Activated CD4-positive, CD25-positive, alpha-beta regulatory T cell treated with anti-CD3 and anti-CD28 coated beads, Interleukin-2, amount 50 U/mL, for 16 hours (primary cell): ENCODE measurements at places on chromosomes 1 and 21.

GRCh38 chr1:48767975-48768510, 8.6 kb downstream of the BEND5 start:
- no peak for DNase-seq

GRCh38 chr1:201302163-201303152, 19.2 kb downstream of the PKP1 start:
- no peak for DNase-seq

DNA sequence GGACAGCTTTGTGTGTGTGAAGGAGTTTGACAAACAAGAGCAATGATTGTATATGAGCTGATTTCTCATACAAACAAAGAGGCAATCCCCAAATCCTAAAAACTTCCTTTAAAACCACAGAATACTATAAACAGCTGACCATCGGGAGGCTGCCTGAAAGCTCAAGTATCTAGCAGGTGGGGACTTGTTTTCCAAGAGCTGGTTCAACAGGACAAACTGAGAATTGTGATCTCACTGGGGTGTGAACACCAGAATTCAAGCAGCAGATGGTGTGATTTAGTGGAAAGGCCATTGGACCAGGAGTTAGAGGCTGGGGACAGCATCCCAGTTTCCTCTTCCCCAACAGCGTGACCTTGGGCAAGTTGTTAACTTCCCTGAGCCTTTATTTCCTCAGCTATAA, 13.9 kb downstream of the LMX1A start:
- no peak for DNase-seq

DNA sequence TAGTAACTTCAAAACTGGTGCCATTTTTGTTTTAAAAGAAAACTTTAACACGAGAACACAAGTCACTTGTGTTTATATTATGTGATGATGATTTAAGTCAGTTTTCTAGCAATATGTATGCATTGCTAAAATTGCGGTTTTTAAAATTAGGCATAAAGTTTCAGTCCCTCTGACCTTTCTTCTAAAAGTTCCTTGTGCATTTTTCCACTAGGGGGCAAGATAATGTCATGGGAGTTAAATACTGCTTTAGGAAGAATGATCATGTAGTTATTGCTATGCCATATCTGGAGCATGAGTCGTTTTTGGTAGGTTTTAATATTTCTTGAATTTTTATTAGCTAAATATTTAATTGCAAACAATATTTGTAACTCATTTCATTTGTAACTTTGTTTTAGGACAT, 10.7 kb downstream of the CDC7 start:
- DNase-seq, result no peak

DNA sequence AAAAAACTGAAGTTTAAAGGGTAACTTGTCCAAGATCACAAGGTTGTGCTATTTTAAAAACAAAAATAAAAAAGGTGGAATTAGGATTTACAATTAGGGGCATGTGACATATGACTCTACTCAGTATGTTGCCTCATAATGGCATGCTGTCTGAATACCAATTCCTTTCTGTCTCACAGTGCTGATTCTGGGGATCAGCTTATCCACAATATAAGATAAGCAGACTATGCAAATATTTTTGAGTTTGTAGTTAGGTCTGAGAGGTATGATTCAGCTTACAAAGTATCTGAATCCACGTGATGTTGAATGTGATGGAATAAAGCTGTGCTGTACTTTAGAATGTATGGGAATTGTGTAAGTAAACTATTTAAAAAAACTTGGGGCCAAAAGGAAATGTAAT, 216.6 kb downstream of the HHIPL2 start:
- DNase-seq, result no peak

- no peak for DNase-seq
Measured at GRCh38 chr1:33443080-33443704, 12.3 kb upstream of the PHC2 start.

DNA sequence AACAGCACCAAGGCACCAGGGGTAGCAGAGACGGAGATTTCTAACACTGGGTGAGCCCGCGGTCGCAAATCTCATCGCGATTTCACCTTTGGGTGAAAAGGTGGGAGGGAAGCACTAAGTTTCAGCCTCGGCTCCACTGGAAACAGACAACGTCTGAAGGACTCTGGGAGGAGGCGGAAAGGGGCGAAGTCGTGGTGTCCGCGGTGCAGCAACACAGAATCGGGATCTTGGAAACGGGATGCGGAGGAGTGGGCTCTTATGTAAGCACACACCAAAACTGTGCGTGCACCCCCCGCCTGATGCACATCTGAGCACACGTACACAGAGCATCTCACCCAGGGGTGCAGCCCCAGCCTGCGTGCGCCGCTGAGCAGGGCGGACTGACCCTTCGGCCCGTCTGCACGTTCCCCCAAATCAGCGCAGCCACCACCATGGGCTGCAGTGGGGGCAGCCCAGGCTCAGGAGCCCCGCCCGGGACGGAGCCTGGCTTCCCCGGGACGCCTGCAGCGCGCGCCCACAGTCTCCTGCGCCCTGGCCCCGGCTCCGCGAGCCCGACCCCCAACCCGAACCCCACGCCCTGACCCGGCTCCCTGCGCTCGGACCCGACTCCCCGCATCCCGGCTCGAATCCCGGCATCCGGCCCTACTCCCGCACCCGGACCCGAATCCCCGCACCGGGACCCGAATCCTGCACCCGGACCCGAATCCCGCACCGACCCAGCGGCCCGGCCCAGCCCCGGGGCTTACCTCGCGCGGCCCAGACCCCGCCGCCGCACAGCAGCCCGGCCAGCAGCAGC, 670 bp downstream of the CLSTN1 start:
- DNase-seq, result no peak

- DNase-seq, result no peak
Measured at GRCh38 chr21:45299864-45300785, 12.4 kb upstream of the POFUT2 start.

DNA sequence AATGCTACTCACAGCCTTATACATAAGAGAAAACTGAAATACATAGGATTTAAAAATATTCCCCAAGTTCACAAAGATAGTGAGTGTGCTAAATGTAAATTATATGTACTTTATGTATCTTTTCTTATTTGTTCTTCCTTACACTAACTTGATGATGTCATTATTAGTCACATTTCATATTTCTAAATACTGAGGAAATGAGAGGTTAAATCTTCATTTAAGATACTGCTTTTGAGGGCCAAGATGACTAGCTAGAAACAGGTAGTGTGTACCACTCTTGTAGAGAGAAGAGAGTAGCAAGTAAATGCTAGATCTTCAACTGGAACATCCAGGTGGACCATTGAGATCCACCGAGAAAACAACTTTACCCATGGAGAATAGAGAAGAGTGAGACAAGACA, 29.8 kb downstream of the PYHIN1 start:
- no peak for DNase-seq

GRCh38 chr1:90386899-90387720, 330.0 kb downstream of the BARHL2 start:
- no peak for DNase-seq

DNA sequence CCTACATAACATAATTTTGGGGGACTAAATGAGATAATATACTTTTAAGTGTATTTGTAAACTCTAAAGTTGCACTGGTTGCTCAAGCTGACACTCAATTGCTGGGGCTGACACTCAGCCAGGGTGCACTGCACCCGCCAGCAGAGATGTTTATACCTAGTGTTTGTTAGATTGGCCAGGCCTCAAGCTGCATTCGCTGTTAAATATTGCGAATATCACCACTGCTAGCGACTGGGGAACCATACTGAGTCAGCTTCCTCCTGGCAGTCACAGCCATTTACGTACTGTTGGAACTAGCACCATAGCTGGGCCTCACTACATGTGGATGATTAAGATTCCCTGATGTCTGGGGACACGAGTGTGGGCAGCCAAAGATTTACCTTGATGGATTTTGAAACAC, 12.7 kb upstream of the RWDD3 start:
- no peak for DNase-seq

- DNase-seq, result no peak
Measured at GRCh38 chr1:170929412-170929834, 5.9 kb upstream of the MROH9 start.

GRCh38 chr1:31593770-31594632, 17.7 kb downstream of the TINAGL1 start:
- DNase-seq, result peak; percentile 28

DNA sequence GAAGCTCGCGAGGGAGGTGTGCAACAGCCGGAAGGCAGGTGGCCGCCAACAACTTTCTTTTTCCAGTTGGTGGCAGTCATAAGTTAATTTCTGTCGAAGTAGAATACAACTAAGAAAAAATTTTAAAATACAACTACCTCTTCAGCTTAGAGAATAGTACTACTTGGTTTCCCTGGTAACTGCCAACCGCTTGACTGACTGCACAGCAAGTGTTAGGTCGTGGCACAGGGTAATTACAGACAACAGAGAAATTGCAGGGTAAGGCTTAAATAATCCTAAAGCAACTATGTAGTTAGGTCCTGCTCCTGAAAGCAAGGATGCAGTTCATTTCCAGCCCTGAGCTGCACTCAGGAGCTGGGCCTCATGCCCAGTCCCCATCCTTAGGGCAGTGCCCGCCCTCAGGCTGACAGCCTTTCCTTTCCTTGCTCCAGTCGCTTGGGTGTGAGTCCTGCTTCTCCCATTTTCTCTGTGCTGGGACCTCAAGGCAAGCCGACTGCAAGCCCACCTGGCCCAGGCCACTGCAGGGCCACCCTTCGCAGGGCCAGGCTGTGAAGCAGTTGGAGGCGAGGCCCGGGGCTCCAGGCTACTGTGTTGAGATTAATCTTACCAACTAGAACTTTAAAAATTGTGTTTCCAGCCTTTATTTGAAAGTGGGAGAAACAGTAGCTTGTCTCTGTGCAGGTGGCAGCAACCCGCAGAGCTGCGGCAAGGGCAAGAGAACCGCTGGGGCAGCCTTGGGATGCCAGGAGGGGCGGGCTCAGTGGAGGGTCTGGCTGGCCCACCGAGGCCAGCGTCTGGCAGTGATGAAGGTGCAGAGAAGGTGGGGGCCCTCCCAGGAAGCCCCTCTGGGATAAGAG, 148.3 kb downstream of the PCBP3 start:
- DNase-seq, result no peak

DNA sequence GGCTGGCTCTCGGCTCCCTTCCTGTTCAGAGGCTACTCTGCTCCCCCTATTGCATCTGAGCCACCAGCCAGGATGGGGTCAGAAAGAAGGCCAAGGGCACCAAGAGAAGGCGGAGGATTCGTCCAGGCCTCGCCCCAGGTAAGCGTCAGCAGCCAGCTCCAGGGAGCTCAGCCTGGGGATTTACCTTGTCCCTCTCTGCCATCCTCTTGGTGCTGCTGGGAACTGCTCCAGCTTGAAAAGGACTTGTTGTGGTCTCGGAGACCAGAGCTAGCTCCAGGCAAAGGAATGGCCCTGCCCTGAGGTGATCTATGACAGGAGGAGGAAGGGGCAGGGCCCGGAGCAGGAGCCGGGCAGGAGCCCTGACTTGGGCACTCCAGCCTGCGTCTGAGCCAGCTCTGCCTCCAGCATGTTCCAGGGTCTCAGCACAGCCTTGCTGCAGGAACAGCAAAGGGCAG, 113.7 kb upstream of the IFFO2 start:
- DNase-seq, result no peak

- DNase-seq, result no peak
Measured at GRCh38 chr1:199758626-199759255, 268.8 kb upstream of the NR5A2 start.

- no peak for DNase-seq
Measured at GRCh38 chr1:198878566-198878965, 239.7 kb downstream of the PTPRC start.

DNA sequence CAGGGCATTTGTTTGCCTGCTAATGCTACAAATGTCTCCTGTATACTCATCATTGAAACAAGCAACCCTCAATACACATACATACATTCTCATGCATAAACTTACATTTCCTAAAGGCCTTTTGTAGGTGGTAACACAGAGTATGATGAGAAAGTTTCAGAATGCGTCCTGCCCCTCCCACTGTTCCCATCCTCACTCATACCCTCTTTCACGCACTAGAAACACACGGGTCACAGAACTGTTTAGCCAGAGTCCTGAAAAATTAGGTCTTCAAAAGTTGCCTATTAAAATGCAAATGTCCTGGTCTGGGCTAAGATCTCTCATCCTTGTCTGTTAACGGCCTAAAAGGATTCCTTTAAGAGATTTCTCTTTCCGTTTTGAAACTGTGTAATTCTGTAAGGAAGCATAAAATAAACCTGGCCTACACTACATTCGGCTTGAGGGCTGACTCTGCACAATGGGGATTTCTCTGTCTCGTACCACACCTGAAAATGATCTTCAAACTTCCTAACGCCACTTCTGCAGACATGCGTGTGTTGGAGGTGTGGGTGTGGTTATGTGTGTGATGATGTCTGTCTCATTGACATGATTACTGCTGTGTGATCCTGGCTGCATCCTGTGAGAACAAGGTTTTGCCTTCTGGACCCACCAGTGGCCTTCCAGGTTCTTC, 5.3 kb upstream of the FCER1A start:
- no peak for DNase-seq

DNA sequence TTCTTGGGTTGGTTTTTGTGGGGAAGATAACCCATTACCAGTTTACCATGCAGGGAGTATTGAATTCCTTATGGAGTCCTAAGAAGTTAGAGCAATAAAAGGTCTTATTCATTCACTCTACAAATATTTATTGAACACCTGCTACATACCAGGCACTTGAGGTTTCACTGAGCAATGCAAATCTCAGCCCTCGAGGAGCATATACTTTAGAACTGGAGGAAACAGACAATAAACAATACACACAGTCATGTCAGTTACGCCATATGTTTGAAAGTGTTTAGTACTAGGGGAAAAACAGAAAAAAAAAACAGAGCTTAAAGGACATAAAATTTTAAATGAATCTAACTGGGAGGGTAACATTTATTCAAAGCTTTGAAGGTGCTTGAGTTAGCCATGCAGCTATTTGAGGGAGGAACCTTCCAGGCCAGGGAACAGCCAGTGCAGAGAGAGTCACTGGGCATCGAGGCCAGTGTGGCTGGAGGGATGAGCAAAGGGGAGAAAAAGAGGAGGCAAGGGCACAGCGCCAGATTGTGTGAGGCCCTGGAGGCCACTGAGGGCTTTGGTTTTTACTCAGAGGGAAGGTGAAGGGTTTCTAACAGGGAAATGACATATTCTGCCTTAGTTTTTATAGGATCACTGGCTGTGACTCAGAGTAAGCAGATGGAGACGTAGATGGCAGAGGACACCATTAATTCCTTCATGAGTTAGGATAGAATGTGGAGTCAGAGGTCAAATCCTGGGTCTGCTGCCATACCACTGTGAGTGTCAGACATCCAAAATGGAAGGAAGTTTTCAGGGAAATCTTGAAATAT, 32.7 kb downstream of the C1orf21 start:
- DNase-seq, result no peak
